ENCODE measurements at places on chromosomes 16 and 17.

DNA sequence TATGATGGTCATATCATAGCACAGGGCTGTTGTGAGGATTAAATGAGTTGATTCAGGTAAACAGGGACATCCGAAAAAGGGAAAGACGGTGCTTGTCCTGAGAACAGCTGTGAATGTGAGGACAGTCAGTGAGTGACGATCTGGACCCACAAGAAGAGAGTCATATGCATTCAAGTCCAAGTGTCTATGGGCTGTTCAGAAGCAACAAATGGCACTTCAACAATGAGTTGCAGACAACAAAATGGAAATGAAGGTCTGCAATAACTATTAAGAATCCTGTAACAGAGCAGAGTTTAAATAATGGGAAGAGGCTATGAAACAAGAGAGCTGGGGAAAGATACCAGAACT lies 100.3 kb downstream of the ADCY9 start:
- DNase-seq: no peak

DNA sequence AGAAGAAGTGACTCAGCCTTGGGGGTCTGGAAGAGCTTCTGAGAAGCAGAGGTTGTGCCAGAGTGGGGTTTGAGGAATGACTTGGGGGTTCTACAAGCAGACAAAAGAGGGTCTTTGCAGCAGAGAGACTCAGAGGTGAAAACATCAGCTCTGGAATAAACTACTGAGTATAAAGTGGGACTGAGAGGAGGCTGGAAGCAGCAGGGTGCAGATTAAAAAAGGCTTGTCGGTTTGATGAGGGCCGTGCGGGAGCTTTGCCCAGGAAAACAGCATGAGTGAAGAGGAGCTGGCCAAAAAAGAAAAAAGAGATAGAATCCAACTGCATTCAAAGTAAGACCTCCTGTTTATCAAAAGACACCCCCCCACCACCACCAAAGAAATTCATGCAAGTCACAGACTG lies 13.1 kb upstream of the ACE start:
- no peak for DNase-seq

- DNase-seq: no peak
These were observed at the start of gene PHLPP2 for GRCh38 chr16:71724320-71724751. TSS of gene PHLPP2 (minus strand) at chr16:71724701. CDS start at chr16:71714795, 9,906 bp downstream.

DNA sequence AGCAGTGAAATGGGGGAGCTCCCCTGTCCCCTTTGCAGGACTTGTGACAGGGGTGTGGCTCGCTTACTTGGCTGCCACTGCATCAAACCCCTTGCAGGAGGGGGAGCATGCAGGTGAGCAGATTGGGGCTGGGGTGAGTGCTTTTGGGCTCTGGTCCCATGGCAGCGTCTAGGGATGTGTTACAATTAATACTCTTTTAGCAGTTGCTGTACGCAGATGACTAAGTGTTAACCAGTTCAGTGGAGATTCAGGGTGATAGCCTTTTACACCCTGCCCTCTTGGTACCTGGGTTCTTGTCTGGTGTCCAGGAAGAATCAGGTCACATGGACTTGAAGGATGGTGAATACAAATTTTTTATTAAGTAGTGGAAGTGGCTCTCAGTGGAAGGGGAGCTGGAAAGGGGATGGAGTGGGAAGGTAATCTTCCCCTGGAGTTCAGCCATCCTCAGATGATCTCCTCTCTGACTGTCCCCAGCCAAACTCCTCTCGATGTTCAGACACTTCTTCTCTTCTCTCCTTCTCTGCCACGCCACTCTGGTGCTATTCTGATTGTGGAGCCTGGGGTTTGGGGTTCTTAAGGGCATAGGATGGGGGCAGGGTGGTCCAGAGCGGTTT lies 100.1 kb downstream of the MARF1 start:
- DNase-seq: no peak

DNA sequence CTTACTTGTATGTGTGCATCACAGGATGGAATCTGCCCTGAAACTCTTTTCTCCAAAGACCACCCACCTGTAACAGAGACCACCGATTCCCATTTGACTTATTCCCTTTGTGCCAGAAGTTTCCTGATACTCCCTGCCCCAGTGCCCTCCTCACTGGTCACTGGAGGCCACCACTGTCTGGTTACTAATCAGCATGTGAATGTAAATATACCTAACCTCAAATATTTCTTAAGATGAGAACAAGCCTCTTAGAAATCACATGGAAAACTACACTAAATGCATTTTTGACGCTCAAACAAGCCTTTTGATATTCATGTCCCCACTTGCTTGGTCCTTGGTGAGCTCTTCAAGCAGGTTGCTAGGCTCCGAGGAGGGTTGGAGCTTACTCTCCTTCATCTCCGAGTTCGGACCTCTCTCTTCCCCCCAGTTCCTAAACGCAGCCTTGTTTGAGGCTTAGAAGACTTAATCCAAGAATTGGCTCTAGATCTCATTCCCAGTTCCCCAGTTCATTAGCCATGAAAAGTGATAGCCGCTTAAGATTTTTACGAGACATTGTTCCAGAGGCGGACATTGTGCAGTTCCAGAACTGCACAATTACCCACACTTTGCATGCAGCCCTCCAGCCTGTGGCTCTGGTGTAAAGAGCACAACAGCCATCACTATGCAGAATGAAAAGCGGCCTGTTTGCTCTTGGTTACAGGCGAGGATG lies 579.2 kb upstream of the PSMD7 start:
- DNase-seq: no peak

- no peak for DNase-seq
These were observed 24.2 kb downstream of the MAP3K3 start for GRCh38 chr17:63646488-63646806.

DNA sequence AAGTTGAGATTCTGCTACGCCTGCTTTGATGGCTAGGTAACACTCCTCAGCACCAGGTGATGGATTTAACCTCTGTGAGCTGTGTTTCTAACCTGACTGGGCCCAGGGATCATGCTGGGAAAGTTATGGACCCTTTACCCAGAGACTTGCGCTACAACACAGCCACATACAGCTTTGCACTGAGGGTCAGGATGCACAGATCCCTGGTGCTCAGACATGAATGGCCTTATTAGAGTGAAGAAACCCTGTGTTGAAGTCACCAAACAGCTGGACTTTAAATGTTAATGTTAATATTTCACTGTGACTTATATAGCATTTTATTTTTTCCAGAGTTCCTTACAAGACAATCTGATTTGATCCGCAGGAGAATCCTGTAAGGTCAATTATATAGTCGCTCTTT lies 114.3 kb downstream of the MSI2 start:
- DNase-seq: no peak

All from left renal cortex interstitium (tissue), 4 donors.